ENCODE measurements at places on chromosomes 12 and 14.

GRCh38 chr12:60263161-60263560 is 667.3 kb downstream of the SLC16A7 start:
- no peak for DNase-seq

DNA sequence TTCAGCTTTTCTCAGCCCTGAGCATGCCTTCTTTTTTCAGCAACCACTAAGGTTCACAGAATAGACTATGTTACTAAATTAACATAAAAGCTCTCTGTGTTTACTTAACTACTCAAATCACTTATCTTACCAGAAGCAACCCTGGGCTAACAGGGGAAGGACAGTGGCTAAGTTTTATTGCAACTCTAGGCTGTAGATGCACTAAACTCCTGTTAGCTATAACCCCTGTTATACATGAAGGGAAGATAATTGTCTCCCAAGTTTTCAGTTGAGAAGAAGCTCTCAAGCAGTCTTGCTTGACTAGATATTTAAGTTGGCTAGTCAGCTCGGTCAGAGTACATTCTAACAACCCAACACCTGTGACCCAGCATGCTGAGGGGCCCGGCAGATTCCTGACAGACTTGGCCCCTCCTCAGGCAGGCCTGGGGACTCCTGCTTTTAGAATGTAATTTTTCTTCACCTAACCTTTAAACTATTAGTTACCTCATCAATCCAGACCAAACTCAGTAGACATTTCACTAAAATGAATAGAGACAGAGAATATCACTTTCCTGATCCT is 464.5 kb downstream of the EGLN3 start:
- no peak for DNase-seq

DNA sequence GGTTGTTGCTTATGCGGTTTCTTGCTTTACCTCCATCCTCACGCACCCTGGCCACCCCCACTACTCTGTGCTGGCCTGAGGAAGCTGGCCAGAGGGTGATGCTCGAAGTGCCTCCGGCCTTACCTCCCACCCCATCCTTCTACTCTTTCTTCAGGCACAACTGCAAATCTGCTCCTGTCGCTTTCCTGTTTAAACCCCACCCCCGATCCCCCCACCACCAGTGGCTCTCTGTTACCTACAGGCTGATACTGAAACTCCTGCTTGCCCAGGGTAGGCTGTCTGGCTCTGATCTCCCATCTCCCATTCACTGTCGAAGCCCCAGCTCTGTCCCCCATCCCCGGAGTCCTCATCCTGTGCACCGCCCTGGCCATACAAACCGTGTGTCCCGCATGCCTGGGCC is 111.5 kb downstream of the PRMT8 start:
- DNase-seq, result no peak

DNA sequence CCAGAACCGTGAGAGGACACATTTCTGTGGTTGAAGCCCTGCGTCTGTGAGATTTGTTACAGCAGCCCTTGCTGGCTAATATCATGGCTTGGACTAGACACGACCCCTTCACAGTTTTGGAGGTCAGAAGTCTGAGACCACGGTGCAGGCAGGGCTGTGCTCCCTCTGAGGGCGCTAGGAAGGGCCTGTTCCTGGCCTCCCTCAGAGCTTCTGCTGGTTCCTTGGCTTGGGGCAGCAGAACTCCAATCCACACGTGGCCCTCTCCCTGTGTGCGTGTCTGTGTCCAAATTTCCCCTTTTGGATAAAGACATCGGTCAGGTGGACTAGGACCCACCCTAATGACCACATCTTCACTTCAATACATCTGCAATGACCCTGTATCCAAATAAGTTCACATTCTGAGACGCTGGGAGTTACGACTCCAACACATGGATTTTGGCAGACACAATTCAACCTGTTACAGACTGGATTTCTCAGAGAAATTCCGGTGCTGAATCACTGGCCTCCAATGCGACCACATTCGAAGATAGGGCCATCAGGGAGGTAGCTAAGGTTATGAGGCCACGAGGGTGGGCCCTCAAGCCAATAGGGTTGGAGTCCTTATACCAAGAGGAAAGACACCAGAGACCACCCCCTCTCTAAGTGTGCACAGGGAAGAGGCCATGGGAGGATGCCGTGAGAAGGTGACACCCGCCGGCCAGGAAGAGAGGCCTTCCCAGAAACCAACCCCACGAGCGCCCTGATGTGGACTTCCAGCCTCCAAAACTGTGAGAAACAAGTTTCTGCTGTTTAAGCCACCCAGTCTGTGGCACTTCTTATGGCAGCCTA is 43.6 kb upstream of the PPP2R5C start:
- DNase-seq, result no peak

- no peak for DNase-seq
Observed at GRCh38 chr12:167959-168600, 45.9 kb downstream of the SLC6A12 start.

- no peak for DNase-seq
Observed at GRCh38 chr14:90850487-90850886, 34.3 kb upstream of the TTC7B start.

DNA sequence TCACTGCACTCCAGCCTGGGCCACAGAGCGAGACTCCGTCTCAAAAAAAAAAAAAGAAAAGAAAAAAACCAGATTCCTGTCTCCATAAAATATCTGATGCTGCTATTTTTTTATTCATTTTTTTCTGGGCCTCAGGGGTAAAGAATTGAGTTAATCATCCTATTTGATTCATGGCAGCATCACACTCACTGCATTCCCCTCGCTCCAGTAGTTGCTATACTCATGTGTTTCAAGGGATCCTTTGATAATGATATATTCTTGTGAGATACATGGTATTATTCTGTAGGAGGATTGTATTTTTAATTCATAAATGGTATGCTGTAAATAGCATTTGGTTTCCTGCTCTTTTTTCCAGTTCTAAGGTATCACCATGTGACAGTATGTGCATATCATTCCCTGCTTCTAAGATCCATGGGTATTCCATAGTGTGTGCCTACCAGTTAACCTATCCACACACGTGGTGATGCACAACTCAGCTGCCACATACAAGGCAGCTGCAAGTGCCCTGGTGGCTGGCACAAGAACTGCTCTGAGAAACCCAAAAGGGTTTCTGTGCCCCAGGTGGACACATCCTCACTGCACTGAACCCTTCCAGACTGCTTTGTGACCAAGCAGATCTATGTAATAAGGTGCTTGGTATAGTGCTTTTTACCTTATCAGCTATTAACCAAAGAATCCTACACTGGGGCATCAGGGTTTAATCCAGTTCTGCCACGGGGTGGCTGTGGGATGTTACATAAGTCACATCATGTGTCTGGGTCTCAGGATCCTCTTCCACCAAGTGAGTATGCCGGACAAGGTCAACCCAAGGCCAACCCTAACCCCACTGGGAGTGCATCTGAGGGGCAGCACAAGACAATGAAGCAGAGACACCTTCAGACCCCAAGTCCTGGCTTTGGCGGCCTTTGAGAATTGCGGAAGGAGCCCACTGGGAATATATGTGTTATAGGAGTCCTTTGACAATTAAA is 74.6 kb downstream of the ZFP36L1 start:
- no peak for DNase-seq

DNA sequence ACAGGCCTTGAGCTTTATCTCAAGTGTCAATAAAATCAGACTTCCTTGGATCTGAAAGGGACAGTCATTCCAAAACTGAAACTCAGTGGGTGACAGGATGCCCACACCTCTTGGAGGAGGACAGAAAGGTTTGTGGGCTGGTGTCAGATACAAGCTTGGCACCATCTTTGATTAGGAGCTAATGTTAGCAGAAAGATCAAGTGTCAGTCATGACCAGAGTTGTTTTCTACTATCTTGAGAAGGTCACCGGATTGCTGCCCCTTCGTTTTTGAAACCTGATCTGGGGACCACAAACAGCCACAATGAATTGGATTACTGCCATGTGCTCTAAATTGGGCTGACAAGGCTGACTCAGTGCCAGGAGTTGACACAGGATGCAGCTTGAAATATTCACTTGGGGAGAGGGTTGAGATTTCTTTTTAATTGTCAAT is 88.3 kb downstream of the OTOGL start:
- DNase-seq, result no peak

DNA sequence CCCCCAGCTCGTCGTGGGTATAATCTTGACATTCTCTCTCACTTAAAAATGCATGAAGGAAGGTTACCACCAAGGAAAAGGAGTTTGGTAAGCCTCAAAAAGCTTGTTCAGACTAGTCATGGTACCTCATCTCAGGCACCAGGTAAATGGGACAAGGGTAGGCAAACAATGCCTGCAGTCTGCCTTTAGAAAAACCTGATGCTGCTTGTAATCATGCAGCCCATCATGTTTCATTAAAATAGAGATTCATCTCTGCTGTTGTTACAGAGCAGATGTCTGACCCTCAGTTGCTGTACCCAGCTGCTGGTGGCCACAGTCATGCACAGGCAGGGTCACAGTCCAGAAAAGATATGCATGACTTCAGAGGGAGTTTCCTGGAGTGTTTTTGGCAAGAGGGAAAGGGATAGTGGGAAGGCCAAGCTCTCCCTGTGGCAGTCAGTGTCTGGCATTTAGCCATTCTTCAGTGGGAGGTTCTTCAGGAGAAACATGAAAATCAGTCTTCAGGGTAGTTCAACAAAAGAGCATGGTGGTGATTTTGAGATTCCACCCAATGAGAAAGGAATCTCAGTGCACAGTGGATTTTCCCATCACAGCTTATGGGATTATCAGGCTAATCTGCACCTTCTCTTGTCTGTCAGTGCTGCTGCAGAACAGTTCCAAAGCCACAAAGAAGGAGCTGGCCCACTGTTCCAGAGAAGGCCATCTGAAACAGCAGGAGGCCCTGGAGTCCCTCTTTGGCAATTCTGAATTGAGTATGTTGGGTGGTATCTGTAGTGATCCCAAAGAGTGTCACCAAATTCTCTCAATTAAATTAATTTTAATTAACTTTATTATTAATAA is 202.7 kb upstream of the FRMD6 start:
- no peak for DNase-seq

GRCh38 chr12:100793182-100793581 is 1.4 kb upstream of the ANO4 start:
- DNase-seq, result no peak

- no peak for DNase-seq
Observed at GRCh38 chr12:16949871-16950667, 344.1 kb upstream of the LMO3 start.

GRCh38 chr12:91053951-91054715 is 3.7 kb downstream of the KERA start:
- no peak for DNase-seq

GRCh38 chr14:68921666-68922065 is 57.4 kb downstream of the ACTN1 start:
- DNase-seq, result no peak

DNA sequence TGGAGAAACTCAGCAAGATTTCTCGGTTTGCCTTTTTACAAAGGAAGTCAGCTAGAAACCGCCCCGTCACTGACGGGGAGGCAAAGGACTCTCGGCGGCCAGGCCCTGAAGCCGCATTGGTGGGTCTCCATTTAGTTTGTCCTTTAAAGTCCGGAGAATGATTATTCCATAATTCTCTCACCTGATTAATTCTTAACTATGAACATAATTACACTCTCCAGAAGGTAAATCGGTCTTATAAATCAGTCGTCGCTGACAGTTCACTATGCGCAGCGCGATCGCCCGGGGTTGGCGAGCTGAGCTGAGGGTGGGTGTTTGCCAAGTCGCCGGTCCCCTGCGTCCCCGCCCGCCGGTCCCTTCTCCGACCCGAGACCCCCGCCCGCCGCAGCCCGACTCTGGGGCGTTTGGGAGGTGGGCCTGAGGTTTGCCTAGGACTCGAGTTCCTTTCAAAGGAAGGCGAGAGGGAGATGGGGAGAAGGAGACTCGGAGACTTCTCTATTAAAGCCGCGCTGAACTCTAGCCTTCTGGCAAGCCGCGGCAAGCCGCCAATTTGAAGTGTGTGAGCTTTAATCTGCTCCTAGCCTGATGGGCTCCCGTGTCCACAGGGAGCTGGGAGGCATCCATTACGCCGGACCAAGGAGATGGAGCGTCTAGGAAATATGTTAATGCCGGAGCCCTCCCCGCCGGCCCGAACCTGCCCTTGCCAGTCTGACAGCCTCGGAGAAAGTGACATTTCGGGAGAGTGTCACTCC is 392.9 kb downstream of the NOVA1 start:
- DNase-seq, result no peak

DNA sequence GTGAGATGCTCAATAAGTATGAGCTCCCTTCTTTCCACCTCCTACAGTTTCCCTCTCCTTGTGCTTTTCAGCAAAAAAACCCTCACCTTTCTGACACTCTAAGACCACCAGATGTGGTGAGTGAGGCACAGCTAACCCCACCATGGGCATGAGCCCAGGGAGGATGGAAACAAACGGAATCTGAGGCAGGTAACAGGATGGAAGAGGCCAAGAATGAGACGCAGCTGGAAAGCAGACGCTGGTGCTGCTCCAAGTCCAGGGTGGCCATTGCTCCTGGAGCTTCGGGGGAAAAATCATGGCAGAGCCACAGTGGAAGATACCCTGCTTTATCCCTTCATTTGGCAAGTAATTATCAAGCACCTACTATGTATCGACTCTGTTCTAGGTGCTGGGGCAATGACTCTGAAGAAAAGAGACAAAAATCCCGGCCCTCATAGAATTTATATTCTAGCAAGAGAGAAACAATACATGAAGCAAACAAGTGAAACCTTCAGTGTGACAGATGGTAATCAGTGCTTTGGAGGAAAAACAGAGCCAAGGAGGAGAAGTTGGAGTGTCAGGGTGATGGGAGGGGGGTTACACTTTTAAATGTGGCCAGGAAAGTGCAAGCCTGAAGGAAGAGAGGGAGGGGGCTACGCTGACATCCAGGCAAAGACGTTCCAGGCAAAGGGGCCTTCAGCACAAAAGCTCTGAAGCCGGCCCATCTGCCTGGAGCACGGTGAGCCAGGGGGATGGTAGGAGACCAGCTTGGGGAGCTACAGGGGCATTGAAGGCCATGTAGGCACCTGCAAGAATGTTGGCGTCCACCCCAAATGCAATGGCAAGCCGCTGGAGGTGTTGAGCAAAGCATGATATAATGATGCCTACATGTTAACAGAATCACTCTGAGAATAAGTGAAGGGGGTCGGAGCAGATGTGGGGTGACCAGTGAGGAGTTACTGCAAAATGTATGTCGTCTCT is 154.2 kb downstream of the DPF3 start:
- no peak for DNase-seq

DNA sequence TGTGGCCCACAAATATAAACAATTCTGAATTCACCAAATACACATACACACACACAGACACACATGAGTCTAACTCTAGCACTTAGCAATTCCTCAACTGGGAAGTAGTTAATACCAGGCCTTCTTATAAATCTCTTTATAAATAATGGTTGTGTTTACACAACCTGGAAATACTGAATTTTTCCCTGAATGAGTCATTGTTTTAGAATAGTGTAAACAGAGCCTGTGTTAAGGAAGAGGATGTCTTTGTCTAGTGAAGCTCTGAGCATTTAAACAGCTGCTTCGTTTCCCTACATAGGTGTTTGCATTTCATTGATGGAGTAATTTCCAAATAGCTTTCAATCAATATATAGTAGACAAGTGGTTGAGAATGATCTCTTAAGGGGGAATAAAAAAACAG is 218.8 kb downstream of the BTG1 start:
- no peak for DNase-seq

- DNase-seq, result no peak
Observed at GRCh38 chr14:102785595-102785963, 8.3 kb downstream of the TRAF3 start.

GRCh38 chr14:81319946-81320345 is 80.2 kb downstream of the STON2 start:
- no peak for DNase-seq

- DNase-seq, result no peak
Observed at GRCh38 chr12:129594098-129594497, 309.7 kb downstream of the TMEM132D start.

- DNase-seq, result no peak
Observed at GRCh38 chr12:52546126-52546525, 6.8 kb downstream of the KRT71 start.

GRCh38 chr12:22626406-22626805 is 1.4 kb downstream of the ETNK1 start:
- no peak for DNase-seq

- no peak for DNase-seq
Observed at GRCh38 chr12:60672949-60673348, 1077.1 kb downstream of the SLC16A7 start.
